ENCODE measurements at places on chromosomes 12 and 14. TPM values are rescaled to one million over a fixed set of nuclear protein-coding genes. Genes with fewer than 3 reads are reported as not detected.

Gene RAPGEF3
- total RNA-seq: 44.5 TPM

Gene AQP2
- total RNA-seq: not detected

Gene GOLGA3
- 59.7 TPM for total RNA-seq

Gene NPFF
- not detected for total RNA-seq

Gene KIF5A
- total RNA-seq: 0.09 TPM

Gene ALX1
- not detected for total RNA-seq

Gene IL22
- not detected for total RNA-seq

Gene C1R
- 373 TPM for total RNA-seq

Gene OVCH1
- total RNA-seq: 3.2 TPM

Gene EXOC3L4
- 3.6 TPM for total RNA-seq

Gene PMCH
- not detected for total RNA-seq

Gene FOXM1
- total RNA-seq: 3.2 TPM

Gene ART4
- 3.7 TPM for total RNA-seq

Gene ATF7
- 61.2 TPM for total RNA-seq

Gene TSPAN19
- total RNA-seq: 6.6 TPM

Gene SERPINA10
- not detected for total RNA-seq

Gene FGF6
- total RNA-seq: not detected

Gene RND1
- 5.9 TPM for total RNA-seq

Gene SLC7A7
- total RNA-seq: 157 TPM

Gene HOXC4
- total RNA-seq: 0.47 TPM

Gene SERPINA3
- total RNA-seq: 74.6 TPM

Gene MAP1LC3B2
- total RNA-seq: 1.9 TPM

Gene NR1H4
- not detected for total RNA-seq

Gene APPL2
- total RNA-seq: 34.0 TPM

Gene FNTB
- total RNA-seq: 14.0 TPM

Gene AKAP5
- total RNA-seq: 4.8 TPM

Gene MYO1H
- total RNA-seq: 0.30 TPM

Gene CD69
- total RNA-seq: 11.4 TPM

Gene STAB2
- total RNA-seq: 1.4 TPM

Gene MYH7
- 0.09 TPM for total RNA-seq

Gene RNASE3
- total RNA-seq: not detected

Gene CLEC4E
- 21.5 TPM for total RNA-seq

Gene CTSG
- 12.2 TPM for total RNA-seq

Gene INSM2
- not detected for total RNA-seq

Gene KRT72
- not detected for total RNA-seq

Gene LUM
- total RNA-seq: 227 TPM

Gene KRT6C
- total RNA-seq: not detected

Gene ORAI1
- total RNA-seq: 39.0 TPM
